ENCODE measurements at places on chromosomes 5 and 9. TPM values are rescaled to one million over a fixed set of nuclear protein-coding genes. Genes with fewer than 3 reads are reported as not detected.

- no peaks in the 10 kb centered on the region for H3K36me3 ChIP-seq
- no peaks in the 10 kb centered on the region for H3K27me3 ChIP-seq
- no peak overlapping the region for H3K27ac ChIP-seq
- no peak overlapping the region for H3K4me3 ChIP-seq
- no peaks in the 10 kb centered on the region for H3K4me1 ChIP-seq
- no peak for DNase-seq
Measured at GRCh38 chr9:76534026-76534425, 75.0 kb downstream of the GCNT1 start.

GRCh38 chr9:113600871-113601614, 137.5 kb downstream of the RGS3 start:
- peak; percentile 46 for DNase-seq
- H3K36me3 ChIP-seq = no peaks in the 10 kb centered on the region
- no peaks in the 10 kb centered on the region for H3K4me1 ChIP-seq
- no peak overlapping the region for H3K27ac ChIP-seq

- no peak overlapping the region for H3K27ac ChIP-seq
- H3K27me3 ChIP-seq = no peaks in the 10 kb centered on the region
- H3K36me3 ChIP-seq = no peaks in the 10 kb centered on the region
- H3K4me3 ChIP-seq = no peak overlapping the region
Measured at GRCh38 chr5:14101922-14102321, 41.2 kb upstream of the TRIO start.

DNA sequence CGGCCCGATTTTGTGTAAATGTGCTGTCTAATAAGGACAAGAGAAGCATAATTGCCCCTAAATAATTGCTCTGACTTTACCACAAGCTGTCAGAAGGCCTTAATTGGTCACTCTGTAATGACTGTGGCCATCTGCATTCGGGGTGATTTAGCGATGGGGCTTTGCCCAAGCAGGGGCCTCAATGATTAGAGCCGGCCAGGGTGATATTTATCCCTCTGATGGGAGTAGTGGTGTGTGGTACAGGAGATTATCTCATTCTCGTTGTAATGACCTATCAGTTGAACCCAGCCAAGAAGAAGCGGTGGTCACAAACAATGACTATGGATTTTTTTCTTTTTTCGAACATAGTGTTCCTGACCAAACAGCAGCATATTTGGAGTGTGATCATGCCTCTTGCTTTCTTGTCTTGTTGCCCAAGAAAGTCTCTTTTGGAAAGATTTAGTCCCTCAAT, 72.0 kb upstream of the SAP30L start:
- H3K27ac ChIP-seq = no peak overlapping the region
- no peaks in the 10 kb centered on the region for H3K4me1 ChIP-seq
- H3K4me3 ChIP-seq = no peak overlapping the region
- H3K36me3 ChIP-seq = no peaks in the 10 kb centered on the region
- DNase-seq = no peak

Gene UBTD2
- total RNA-seq = 7.5 TPM

- H3K36me3 ChIP-seq = no peaks in the 10 kb centered on the region
- H3K27ac ChIP-seq = no peak overlapping the region
- DNase-seq = no peak
Measured at GRCh38 chr9:99431103-99431502, 209.0 kb downstream of the SEC61B start.

DNA sequence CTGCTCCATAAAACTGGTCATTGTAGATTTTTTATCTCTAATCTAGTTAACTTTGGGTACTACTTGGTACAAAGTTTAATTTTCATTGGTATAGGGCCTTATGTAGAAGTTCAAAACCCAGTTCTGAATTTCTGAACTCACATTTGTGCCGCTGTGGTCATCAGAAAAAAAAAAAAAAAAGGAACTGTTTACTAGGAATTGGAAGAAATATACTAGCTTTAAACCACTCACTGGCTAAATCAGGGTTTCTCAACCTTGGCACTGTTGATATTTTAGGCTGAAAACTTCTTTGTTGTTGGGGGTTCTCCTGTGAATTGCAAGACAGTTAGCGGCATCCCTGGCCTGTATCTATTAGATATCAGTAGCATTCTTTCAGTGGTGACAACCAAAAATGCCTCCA, 4.1 kb upstream of the ZFYVE16 start:
- no peaks in the 10 kb centered on the region for H3K27me3 ChIP-seq
- no peak overlapping the region for H3K27ac ChIP-seq
- H3K36me3 ChIP-seq = no peaks in the 10 kb centered on the region
- H3K4me1 ChIP-seq = peaks cover 8% of the 10 kb centered on the region
- no peak for DNase-seq

Data from CD8-positive, alpha-beta memory T cell (primary cell).